ENCODE measurements at places on chromosomes 3 and 15.
A peak's percentile ranks its signal among the peaks of the same experiment; 100 is the strongest.

- no peak for DNase-seq
Observed at GRCh38 chr15:96340598-96341512, 10.4 kb downstream of the NR2F2 start.

GRCh38 chr3:94616833-94617232 is 554.0 kb downstream of the NSUN3 start:
- peak; percentile 78 for DNase-seq

GRCh38 chr3:61560517-61561373 is 626 bp upstream of the PTPRG start:
- peak; percentile 63 for DNase-seq

DNA sequence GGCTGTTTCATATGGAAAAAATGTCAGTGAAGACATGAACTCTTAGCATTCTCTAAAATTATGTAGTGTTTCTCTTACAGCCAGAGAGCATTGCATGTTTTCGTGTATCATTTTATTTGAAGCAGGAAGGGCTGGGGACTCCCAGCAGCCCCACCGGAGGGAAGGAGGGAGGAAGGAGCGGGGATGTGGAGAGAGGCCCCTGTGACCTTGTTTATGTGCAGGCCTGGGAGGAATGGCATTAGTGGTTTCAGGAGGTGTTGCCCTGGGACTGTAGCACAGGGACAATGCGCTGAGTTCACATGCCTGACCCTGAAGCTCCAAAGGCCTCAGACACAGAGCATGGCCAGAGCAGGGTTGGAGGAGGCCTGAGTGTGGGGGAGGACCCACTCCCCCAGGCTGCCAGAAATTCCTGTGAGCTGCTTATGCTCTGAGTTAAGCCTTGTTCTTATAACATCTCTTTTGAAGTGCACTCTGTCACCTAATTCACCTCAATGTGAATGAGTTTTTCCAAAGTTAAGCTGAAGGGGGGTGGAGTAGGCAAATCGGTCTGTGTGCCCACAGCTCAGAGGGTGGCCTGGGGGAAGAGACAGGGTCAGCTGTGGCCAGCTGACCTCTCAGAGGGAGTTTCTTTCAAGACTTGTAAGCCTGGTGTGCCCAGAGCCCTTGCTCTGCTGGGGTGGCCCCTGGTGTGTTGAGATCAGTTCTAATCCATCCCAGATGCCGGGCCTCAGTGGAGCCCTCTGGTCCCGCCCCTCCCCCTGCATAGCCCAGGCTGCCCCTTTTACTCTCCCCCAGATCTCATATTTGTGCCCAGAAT is 3.9 kb upstream of the RNU6-1 start:
- no peak for DNase-seq

DNA sequence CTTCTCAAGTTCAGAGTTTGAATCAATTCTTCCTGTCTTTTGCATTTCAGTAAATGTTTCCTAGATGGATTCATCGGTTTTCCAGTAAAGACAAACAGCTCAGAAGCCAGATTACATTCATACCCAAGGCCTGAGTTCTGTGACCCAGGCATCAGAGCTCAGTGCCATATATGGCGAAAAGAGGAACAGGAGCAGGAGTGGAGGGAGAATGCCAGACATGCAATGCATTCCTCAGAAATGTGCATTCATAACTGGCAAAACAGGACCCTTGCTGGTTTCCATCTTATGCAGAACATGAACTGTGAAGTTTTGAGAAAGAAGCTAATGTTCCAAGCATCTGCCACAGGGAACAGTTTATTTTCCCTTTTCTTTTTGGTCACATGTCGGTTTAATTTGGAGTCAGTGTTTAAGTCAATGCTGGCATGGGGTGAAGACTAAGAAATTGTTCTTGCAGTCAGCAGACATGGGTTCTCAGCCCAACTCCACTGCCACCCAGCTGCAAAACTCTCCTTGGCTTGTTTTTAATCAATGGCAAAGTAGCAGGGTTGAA is 116.5 kb downstream of the LPP start:
- no peak for DNase-seq

DNA sequence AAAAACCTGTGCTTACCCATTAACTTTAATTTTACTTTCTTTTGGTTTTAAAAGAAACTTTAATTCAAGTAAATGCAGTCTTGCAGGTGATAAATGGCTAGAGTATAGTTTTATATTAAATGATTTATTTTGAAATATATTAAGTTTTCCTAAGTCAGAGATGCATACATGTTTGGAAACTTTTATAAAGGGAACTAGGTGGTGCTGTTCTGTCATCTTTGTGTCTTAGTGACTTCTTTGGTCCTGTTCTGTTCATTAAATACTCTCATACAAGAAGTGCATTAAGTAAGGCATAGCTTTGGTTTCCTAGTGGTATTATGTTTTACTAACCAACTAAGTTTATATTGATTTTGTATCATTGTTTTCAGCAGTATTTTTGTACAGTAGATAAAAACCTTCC is 15.6 kb downstream of the CADM2 start:
- peak; percentile 2 for DNase-seq

DNA sequence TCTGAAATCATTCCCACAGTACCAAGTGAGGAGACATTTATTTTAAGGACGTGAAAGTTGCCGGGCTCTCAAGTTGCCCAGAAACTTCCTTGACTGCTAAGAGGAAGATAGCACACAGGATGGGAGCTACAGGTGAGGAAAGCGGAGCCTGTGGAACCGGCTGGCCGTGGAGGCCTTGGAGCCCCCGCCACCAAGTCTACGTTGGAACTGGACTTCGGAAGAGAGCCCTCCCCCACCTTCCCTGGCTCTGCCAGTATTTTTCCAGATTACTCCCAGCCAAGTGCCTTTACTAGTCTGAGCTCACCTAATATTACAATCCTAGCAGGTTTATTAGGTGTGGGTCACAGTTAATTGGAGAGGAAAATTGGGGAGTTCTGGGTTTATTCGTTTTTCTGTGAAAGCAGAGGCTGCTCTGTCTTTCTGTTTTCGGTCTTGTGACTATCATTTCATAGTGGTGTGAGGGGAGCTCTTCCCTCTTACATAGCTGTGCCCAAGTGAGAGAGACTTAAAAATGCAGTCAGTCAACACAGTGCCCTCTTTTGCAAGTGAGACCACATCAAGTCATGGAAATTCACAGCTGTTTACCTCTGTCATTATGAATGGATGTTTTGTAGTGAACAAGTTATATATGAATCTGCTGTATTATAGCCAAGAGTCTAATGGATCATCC is 6.8 kb downstream of the BOC start:
- no peak for DNase-seq

DNA sequence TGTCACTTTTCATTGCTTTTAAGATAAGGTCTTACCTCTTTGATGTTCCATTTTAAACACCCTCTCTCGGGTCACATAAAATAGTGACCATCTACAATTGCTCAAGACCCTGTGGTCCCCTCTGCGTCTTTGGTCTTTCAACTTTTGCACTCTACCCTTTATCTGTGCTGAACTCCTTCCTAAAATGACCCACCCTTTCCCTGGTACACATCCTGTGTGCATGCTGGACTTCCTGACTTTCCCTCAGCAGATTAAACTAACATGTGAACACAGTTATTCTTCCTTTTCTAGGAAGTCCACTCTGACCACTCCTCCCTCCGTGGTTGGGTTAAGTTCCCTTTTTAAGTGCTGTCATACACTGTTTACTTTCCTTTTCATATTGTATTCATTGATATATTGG is 414.2 kb downstream of the GABRB3 start:
- no peak for DNase-seq

GRCh38 chr3:128808672-128809071 is 70.7 kb upstream of the ACAD9 start:
- no peak for DNase-seq

GRCh38 chr3:178767581-178767980 is 231.3 kb downstream of the KCNMB2 start:
- no peak for DNase-seq

DNA sequence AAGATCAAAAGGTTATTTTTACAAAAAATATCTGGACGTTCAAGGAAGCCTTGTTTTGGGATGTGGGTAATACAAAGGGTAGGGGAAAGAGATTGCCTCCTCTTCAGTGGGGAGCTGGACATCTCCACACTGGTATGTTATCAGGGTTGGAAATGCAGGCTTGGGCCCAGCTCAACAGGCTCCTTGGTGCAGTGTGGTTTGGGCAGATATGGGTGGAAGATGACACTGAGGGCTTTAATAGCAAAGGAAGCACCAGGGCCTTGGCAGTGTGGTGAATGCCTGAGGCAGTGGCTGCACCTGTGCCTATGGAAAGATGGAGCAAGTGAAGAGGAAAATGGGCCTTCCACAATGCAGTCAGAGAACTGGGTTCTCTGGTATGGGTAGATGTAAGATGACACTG is 11.2 kb upstream of the MED12L start:
- DNase-seq: no peak

DNA sequence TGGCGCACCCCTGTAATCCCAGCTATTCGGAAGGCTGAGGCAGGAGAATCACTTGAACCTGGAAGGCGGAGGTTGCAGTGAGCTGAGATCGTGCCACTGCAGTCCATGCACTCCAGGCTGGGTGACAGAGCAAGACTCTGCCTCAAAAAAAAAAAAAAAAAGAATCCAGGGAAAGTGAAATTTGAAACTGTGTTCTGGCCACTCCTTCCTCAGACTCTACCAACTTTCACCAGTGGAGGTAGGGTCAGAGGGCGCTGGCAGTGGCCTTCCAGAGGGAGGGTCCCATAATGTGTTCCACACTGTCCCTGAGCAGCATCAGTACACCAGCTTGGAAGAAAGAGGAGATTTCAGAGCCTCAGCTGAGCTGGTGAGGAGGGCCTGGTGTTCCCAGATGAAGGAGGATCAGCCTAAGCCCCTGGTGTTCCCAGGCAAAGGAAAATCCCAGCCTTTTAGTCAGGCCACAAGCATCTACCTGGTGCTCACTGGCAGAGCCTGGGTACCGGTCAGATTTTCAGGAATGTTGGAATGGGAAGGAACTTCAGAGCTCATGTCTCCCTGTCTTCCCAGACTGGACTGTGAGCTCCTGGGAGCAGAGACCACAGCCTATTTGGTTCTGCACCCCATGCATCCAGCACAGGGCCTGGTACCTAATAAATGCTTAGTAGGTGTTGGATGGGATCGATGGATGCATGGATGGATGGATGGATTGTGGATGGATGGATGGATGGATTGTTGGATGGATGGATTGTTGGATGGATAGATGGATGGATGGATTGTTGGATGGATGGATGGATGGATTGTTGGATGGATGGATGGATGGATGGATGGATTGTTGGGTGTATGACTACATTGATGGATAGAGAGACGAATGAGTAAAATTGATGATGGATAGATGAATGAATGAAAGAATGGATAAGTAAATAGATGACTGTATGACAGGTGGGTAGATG is 117.9 kb downstream of the CORO2B start:
- no peak for DNase-seq

DNA sequence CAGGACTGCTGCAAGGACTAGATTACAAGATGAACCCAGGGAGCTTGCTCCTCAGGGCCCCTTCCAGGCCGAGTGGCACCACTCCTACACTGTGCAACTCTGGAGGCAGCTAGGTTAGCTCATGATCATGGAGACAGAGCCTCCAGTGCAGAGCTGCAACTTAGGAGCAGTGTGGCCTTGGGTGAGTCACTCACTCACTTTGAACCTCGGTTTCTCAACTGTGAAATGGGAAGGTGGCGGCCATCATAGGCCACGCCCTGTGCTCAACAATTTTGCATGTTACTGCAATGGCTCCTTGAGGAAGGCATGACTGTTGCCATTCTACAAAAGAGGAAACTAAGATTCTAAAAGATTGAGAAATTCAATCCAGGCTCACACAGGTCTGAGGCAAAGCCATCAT is 11.2 kb upstream of the CXCR6 start:
- no peak for DNase-seq

DNA sequence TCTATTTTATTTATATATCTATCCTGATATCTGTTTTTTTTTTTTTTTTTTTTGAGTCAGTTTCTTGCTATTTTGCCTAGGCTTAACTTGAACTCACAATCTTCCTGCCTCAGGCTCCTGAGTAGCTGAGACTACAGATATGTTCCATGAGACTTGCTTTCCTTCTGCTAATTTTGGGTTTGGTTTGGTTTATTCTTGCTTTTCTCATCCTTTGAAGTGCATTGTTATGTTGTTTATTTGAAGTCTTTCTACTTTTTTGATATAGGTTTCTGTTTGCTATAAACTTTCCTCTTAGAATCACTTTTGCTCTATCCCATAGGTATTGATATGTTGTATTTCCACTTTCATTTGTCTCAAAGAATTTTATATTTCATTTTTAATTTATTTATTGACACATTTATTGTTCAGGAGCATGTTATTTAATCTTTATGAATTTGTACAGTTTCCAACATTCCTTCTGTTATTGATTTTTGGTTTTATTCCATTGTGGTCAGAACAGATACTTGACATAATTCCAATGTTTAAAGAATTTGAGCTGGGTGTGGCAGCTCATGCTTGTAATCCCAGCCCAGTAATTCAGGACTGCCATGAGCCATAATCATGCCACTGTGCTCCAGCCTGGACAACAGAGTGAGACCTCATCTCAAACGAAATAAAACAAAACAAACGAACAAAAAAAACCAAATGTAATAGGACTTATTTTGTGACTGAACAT is 62.3 kb upstream of the PLSCR4 start:
- DNase-seq: no peak

DNA sequence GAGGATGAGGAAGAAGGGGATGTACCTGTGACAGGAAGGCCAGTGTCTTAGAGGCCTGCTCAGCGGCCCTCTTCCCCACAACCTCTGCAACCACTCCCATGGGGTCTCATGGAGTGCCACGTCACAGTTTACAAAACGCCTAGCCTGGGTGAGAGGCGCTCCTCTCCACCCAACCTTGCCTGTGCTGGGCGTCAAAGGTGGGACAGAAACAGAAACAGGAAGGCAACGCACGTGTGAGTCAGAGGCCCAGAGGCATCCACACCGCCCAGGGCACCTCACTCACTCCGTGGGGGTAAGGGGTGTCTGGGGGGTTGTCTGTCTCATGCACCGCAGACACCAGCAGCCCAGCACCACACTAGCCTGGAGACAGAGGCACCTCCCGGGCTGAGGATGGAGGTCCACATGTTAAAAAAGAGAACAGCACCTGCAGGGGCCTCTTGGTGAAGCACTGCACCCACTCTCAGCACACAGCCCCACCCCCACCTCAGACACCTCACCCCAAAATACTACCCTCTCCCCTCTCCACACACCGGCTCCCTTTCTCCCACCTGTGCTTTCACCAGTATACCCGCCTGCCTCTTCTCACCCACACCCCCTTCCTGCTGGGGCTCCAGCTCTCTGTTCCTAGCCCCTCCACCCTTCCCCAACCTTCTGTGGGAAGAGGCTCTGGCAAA is 4.7 kb upstream of the CALML4 start:
- peak; percentile 47 for DNase-seq

- no peak for DNase-seq
Observed at GRCh38 chr3:184333190-184333589, 4.2 kb upstream of the FAM131A start.

DNA sequence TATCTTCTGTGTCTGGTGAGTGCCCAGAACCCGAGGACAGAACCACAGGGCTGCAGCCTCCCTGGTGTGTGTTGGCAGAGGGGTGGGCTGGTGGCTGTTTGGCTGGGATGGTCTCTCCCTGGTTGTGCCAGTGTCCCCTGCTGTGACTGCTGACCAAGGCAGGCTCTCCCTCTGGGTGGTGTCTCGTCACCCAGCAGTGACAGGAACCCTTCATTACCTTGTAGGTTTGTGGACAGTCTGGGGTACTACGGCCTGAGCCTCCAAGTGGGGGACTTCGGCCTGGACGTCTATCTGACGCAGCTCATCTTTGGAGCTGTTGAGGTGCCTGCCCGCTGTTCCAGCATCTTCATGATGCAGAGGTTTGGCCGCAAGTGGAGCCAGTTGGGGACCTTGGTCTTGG is 6.4 kb upstream of the SLC22A14 start:
- DNase-seq: no peak

Data from foreskin keratinocyte (primary cell).